ENCODE measurements at places on chromosomes 6 and 20. TPM values are rescaled to one million over a fixed set of nuclear protein-coding genes. Genes with fewer than 3 reads are reported as not detected.

The RSPO3 gene
- 5.9 TPM for total RNA-seq

GRCh38 chr6:96716221-96716620, 121.1 kb downstream of the GPR63 start:
- no peak for DNase-seq

- no peak for DNase-seq
Observed at GRCh38 chr6:162602759-162603158, 124.8 kb downstream of the PRKN start.

DNA sequence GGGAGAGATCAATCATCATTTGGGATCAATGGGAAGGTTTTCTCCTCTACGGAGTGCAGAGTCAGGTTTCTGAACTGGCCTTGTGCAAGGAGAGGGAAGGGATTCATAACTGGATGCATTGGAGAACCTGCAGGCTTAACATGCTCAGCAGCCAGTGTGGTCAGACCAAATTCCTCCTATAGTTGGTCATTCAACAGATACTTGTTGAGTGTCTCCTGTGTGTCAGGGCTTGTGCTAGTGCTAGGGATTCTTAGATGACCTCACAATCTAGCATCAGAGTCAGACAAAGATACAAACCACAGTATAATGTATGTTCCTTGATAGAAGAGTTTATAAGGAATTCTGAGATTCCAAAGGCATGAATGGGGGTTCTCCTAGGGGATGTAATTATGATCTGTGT, 23.9 kb downstream of the RALY start:
- DNase-seq = no peak

GRCh38 chr6:63449714-63450113, 122.6 kb upstream of the LOC128125822 start:
- DNase-seq = no peak

GRCh38 chr6:165119231-165120020, 190.0 kb downstream of the C6orf118 start:
- no peak for DNase-seq

The PAK5 gene
- total RNA-seq = 0.66 TPM

GRCh38 chr6:160837146-160837545, 135.1 kb downstream of the PLG start:
- DNase-seq = no peak

DNA sequence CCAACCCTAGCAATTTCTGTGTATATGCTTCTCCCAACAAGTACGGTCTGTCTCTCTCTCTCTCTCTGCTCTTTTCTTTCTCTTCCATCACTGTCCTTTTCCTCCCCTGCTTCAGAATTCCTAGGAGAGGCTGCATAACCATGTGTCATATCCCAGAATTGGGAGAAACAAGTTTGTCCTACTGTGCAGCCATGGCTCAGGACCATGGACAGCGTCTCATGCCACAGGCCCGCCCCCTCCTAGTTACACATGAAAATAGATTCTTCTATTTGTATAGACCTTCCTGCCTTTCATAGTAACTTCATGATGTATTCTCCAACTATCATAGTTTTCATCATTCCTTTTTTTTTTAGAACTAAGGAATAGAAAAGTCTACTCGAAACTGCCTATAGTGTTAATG, 98.0 kb downstream of the FNDC1 start:
- DNase-seq = no peak

- no peak for DNase-seq
Observed at GRCh38 chr20:64082126-64082731, 2.0 kb downstream of the LKAAEAR1 start.
